GM03348 (cell line): ENCODE measurements at places on chromosomes 7 and 10.
A peak's percentile ranks its signal among the peaks of the same experiment; 100 is the strongest.

DNA sequence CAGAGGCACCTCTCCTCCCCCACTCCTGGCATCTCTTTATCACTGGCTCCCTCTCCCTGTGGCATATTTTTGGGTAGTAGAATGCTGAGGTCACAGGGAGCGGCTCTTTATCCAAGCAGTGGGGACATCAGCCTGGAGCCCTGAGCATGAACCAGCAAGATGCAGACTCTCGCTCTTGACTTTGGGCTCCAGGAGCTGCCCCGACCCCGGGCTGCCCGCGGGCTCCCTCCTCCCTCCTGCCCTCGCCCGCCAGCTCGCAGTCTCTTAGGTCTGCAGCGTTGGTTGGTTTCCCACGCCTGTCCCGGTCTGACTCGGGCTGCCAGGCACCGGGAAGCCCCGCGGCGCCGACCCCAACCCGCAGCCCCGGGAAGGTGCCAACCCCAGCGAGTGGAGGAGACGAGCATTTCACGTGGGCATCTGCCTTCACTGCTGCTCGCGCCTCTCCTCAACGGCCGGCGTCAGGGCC, 1.3 kb downstream of the INSYN2A start:
- peak; percentile 42 for DNase-seq

- DNase-seq: peak; percentile 72
Observed at GRCh38 chr7:77651575-77652162, 44.6 kb upstream of the RSBN1L start.

GRCh38 chr10:48714088-48714487, 29.4 kb downstream of the WDFY4 start:
- DNase-seq: no peak

GRCh38 chr10:36739884-36740445, 385.4 kb upstream of the ANKRD30A start:
- no peak for DNase-seq

DNA sequence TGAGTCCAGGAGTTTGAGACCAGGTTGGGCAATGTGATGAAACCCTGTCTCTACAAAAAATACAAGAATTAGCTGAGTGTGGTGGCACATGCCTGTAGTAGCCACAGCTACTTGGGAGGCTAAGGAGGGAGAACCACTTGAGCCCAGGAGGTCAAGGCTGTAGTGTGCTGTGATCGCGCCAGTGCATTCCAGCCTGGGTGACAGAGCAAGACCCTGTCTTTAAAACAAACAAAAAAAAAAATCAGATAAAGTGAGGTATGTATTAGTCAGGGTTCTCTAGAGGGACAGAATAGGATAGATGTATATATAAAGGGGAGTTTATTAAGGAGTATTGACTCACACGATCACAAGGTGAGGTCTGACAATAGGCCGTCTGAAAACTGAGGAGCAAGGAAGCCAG, 101.5 kb upstream of the GPR26 start:
- DNase-seq: no peak
